Panc1 (cell line): ENCODE measurements at places on chromosomes 16 and 17.

DNA sequence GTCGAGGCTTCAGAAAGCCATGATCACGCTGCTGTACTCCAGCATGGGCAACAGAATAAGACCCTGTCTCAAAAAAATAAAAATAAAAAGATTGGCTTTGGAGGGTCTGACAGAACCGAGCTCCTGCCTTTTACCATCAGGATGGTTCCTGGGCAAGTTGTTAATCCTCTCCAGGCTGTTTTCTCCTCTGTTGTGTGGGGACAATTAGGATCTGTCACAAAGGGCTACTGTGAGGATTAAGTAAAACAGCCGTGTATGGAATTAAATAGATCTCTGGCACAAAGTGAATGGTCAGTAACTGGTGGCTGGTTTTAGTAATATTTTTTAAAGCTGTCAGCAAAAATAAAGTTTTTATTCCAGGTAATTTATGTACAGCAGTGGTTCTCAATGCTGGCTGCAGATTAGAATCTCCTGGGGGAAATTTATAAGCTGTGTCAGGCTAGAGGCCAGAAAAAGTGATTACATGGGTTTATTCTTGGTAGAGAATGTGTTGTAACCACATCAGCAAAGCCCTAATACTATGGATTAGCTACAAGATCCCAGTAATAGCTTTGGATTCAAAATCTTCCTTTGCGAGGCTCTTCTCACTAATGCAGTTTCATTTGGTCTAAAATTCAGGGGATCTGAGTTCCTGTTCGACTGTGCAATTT lies 47.2 kb downstream of the GPRC5B start:
- no peak for DNase-seq

GRCh38 chr17:8621585-8621984 lies 8.9 kb downstream of the MYH10 start:
- no peak for DNase-seq

- no peak for DNase-seq
Observed at GRCh38 chr16:67534431-67534830, 5.8 kb downstream of the RIPOR1 start.

GRCh38 chr16:15776572-15776971 lies 80.3 kb downstream of the MYH11 start:
- DNase-seq = no peak

DNA sequence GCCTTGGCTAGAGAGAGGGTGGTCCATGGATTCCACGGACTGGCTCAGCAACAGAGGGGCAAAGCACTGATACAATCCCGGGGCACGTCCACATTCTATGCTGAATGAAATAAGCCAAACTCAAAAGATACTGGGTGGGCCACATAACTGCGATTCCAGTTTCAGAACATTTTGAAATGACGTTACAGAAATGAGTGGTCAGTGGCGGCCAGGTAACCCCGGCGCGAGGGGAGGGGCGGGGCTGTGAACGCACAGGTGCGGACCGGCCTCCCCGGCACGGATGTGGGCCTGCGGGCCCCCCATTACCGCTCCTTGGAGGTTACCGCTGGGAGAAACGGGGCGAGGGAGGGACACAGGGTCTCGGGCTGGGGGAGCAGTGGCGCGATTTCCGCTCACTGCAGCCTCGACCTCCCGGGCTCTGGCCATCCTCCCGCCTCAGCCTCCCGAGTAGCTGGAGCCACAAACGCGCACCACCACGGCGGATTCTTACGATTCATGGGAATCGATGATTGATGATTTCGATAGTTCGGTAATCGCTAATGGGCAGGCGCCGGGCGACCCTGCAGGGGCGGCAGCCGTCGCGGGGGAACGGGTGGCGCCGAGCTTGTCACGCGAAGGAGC lies 559 bp downstream of the MVD start:
- DNase-seq = no peak

- no peak for DNase-seq
Observed at GRCh38 chr17:21214777-21215541, 998 bp upstream of the TMEM11 start.

- no peak for DNase-seq
Observed at GRCh38 chr16:83948914-83949723, 3.9 kb upstream of the OSGIN1 start.

DNA sequence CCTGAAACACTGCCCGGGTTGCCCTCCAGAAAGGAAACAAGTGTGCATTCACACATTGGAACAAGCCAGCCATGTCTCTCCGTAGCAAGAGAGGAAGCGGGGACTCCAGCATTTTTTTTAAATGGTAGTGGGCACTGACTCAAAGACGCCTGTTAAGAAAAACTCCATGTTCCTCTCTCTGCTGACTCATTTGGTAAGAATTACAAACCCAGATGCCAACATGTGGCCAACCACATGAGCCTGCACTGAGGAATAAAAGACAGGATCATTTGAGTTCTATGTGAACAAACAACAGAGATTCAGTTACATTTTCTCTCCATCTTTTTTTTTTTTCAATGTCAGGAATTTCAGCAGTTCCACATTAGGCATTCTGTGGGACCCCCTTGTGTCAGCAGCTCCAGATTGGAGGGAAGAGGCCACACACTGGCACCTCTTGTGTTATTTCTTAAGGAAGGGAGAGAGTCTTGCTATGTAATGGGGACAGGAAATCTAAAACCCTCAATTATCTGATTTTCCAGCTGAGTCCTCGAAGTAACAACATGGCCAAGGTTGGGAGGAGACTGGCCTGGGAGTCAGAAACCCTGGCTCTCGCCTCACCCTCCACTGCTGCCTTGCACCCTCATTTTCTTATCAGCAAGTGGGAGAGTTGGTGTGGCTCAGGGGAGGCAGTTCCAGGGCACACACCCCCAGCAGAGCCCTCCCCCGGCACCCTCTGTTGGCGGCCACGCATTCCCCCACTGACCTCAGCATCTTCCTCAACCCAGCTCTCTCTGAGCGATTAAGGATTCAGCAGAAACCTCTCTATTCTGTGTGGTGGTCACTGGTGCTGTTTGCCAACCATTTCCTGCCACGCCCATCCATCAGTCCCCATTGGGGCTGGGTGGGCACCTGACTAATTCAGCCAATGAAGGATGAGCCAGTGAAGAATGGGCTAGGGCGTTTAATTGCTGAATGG lies 173.0 kb downstream of the FOXL1 start:
- no peak for DNase-seq

- DNase-seq = no peak
Observed at GRCh38 chr16:30000735-30001631, 4.9 kb downstream of the INO80E start.

GRCh38 chr16:57643147-57643874 lies 14.9 kb downstream of the ADGRG1 start:
- DNase-seq = no peak

GRCh38 chr17:75273977-75274708 lies 3.1 kb upstream of the MIF4GD start:
- no peak for DNase-seq

DNA sequence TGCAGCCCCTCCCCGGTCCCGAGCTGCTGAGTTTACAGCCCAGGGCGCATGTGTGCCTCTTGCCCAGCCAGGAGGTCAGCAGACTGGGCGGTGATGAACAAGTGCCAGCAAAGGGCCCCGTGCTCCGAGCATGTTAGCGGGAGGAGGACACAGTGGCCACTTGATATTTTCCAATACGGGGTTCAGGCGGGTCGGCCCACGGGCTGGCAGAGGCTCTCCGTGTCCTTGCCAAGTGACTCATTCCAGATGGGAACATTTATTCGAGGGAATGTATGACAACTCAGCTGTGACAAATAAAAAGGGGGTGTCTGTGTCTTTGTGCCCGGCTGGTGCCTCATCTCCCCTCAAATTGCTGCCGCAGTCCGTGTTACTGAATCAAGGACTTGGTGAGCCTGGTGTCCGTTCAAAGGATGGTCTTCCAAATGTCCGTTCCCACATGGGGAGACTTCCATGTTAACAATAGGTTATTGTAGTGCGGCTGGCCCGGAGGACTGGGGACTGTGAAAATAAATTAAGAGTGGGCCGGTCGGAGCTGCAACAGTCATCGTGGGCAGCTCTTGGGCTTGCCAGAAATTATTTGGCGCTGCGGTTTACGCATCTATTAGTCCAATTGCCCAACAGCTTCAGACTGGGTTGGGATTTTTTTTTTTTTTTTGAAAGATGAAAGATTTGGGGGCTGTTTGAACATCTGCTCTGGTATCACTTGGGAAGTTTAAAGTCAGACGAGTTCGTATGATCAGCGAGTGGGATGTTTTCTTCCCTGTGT lies 174.0 kb upstream of the CIBAR2 start:
- DNase-seq = no peak

DNA sequence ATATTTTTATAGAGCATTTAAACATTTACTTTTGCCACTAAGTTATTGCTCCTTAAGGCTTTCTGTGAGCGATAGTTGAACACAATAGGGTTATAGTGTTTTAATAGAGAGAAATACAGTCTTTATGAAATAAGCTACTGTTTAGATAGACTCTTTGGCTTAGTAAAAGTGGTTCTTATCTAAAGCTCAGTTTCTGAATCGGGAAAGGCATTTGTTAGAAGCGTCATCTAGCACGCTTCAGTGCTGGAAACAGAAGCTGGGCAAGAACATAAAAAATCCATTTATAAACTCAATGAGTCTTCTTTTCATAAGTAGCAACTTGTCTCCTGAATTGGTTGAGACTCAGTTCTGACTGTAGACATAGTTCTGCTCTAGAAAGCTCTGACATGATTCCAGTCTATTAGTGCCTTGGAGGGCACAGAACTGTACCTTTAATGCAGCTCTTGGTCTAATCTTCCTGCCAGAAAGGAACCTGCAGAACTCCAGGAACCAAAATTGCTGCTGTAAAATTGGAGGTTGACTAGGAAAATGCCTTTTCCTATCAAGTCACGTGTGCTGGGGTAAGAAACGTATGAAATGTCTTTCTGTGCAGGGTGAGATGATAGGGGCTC lies 55.4 kb upstream of the DNAJA2 start:
- DNase-seq = no peak

DNA sequence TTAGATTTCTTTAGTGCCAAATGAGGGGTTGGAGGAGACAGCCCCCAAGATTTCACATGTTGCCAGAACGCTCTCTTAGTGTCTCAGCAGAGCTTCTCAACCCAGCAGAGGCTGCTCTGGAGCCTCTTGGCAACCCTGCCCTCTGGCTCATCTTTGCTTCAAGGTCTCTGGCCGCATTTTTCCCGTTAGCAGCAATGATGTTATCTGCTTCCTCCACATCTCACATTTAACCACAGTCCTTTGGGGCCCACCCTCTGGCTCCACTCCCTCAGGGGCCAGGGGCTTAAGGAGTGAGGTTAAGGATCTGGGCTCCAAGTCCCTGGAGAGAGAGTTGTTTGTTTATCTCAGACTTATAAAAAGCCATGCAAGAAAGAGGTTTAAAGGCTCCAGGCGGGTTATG lies 3.3 kb upstream of the XYLT1 start:
- no peak for DNase-seq

GRCh38 chr16:61128545-61129323 lies 907.5 kb downstream of the CDH8 start:
- no peak for DNase-seq

GRCh38 chr17:1621273-1621954 lies 7.2 kb downstream of the SLC43A2 start:
- no peak for DNase-seq

DNA sequence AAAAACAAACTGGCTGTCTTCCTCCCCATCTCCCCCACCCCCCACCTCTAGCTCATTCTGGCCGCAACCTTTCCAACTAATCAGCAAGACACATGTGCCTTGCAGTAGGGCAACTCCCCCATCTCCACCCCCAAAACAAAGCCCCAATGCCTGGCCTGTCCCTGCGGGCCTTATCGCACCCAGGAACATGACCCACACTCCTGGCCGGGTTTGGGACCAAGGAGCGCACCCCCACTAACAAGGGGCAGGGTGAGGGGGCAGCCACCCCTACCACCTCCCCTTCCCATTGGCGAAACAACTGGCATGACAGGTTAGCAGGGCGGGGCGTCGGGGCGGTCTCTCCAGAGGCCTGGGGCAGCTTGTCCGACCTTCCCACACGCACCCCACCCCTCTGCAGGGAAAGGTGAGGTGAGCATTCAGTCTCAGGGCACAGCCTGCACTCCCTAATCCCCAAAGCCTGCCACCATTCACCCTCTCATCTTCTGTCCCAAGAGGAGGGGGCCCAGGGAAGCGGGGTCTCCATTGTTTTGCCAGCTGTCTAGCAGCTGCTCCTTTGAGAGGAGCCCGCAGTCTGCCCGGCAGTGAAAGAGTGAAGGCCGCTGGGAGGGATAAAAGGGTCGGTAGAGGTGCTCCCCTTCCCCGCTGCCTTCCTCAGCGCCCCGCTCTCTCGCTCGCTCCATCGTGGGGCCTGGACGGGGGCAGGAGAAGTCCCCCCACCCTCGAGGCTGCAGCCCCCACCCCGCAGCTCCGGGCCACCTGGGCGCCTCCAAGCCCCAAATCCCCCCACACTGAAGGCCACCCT lies 765 bp downstream of the MYO18A start:
- no peak for DNase-seq

- DNase-seq = no peak
Observed at GRCh38 chr17:16465052-16465312, 27.0 kb downstream of the LRRC75A start.

DNA sequence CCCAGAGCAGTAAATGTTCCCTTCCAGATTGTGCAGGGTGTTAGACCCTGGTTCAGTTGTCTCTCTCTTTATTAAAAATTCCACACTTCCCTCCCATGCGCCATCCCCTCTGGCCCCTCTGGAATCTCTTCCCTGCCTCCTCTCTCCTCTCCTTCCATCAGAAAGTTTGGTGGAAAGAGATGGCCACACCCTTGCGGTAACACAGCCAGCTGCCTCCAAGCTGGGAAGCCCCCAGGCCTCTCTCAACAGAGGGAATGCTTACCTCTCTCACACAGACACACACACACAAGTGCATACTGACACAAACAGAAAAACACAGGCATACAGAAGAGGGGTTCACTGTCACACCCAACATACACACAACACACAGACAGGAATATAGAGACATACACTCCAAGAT lies 220.5 kb downstream of the C16orf78 start:
- no peak for DNase-seq

DNA sequence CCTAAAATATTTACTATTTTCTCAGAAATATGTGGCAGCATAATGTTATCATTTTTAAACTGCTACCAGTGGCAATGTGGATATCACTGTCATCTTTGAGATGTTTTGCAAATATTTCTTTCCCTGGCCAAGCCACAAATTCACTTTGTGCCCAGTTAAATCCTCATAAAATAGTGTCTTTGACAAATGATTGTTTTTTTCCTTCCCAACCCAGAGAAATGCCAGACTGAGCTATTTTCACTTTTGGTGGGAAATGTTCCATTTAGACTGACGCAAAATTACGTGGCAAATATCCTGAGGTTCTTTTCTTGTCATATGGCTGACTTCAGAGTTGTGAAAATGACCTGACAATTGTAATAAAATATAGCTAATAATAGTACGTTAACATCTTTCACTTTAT lies 807.0 kb upstream of the SOX9 start:
- DNase-seq = no peak

DNA sequence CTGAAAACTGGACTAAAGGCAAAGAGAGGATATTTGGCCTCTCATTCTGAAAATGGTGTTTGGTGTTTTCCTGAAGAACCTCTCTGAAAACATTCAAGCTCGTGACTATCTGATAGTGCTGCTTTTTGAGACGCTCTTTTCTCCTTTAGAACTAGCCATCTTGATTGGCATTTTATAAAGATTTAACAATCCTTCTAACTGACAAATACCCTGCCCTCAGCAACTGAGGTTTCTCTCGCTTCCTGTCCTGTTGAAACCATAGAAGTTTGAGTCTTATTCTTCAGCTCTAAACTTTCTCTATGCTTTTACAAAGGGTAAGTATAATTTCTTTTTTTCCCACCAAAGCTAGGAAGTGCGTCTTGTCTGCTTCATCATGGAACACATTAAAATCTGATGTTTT lies 13.3 kb downstream of the CNEP1R1 start:
- DNase-seq = no peak
